ENCODE measurements at places on chromosomes 7 and 10.

DNA sequence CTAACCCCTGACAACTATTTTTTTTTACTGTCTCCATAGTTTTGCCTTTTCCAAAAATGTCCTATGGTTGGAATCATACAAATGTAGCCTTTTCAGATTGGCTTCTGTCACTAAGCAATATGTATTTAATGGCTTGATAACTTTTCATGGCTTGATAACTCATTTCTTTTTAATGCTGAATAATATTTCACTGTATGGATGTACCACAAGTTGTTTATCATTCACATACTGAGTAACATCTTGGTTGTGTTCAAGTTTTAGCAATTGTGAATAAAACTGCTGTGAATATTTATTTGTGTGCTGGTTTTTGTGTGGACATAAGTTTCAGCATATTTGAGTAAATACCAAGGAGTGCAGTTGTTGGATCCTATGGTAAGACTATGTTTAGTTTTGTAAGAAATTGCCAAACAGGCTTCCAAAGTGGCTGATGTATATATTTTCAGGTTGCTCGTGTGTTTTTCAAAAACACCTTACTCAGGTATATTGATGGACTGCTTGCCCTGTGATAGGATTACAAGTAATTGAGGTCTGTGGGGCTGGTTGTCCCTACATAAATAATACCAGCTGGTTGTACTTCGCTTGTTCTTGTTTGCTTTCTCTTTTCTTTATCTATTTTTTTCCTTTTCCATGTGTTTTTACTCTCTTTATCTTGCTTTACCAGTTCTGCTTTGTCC, 23.0 kb downstream of the NRF1 start:
- DNase-seq = no peak

DNA sequence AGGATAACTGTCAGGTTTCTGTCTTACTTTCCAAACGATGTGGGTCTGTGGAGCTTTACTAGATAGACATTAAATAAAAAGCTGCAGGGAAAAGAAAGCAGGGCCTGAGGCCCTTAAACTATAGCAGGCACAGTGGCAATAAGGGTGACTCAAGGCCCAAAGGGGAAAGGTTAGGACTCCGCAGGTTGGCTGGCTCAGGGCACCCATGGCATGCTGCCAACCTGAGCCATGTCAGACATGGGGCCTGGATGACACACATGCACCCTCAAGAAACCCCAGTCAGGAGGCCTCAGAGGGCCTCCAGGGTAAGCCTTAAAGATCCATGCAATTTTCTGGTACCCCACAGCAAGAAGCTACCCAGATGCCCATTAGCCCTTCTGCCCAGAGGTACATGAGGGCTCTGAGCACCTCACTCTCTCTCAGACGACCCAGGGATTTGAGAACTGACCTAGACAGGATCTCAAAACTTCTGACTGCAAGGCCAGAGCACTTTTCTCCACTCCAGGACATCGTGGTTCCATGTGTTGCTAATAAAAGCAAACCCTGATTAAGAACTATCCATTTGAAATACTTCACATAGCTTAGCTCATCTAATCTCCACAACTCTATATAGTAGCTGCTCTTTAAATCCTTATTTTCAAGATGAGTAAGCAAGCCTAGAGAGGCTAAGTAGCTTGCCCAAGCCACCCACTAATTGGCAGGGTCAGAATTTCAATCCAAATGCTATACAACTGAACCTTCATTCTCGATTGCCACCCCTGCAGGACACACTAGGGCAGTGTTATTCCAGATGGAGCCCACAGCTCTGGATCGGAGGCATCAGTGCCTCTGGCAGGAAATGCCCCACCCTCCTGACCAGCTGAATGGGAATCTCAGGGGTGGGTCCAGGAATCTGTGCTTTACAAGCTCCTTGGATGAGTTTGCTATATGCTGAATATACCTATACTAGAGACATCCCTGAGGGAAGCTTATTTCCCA, 132.5 kb upstream of the EFCAB10 start:
- no peak for DNase-seq

GRCh38 chr7:147982307-147982706, 608.3 kb upstream of the C7orf33 start:
- DNase-seq = no peak

DNA sequence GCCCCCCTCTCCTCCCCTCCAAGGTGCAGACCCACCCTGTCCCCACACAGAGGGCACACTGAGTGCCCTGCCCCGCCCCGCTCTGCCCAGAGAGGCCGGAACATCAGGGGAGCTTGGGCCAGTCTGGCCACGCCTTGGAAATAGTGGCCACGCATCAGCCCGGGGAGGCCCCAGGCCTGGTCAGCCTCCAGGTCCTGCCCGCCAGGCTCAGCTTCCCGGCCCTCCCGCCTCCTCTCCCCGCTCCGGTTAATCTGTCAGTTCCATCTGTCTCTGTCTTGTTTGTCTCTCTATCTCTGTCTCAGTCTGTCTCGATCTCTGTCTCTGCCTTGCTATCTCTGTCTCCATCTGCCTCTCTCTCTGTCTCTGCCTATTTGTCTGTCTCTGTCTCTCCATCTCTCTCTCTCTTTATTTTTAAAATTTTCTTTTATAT, 28.9 kb upstream of the TNRC18 start:
- DNase-seq = no peak

GRCh38 chr10:18226336-18226735, 86.1 kb downstream of the CACNB2 start:
- no peak for DNase-seq

GRCh38 chr10:35386594-35387174, 50.4 kb downstream of the CCNY start:
- no peak for DNase-seq

GRCh38 chr10:124448696-124449169, 1.1 kb downstream of the NKX1-2 start:
- DNase-seq = no peak

DNA sequence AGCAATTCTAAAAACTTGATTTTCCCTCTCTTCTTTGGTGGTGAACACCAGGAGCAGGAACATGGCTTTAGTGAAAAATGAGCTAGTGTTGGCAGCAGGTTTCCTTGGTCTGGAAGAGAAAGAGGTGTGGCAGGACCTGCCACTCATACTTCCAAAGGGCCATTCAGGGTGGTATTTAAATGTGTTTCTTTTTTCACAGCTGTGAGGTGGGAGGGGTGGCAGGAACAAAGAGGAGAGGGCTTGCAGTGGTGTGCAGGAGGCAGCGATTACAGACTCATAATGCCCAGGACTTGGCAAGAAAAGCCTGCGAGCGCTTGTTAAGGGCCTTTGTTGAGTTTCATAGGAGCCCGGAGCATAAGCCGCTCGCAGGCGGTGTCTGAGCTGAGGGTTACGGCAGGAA, 36.8 kb downstream of the WIPF3 start:
- DNase-seq = no peak

GRCh38 chr10:120945801-120946302, 94.7 kb downstream of the WDR11 start:
- no peak for DNase-seq

DNA sequence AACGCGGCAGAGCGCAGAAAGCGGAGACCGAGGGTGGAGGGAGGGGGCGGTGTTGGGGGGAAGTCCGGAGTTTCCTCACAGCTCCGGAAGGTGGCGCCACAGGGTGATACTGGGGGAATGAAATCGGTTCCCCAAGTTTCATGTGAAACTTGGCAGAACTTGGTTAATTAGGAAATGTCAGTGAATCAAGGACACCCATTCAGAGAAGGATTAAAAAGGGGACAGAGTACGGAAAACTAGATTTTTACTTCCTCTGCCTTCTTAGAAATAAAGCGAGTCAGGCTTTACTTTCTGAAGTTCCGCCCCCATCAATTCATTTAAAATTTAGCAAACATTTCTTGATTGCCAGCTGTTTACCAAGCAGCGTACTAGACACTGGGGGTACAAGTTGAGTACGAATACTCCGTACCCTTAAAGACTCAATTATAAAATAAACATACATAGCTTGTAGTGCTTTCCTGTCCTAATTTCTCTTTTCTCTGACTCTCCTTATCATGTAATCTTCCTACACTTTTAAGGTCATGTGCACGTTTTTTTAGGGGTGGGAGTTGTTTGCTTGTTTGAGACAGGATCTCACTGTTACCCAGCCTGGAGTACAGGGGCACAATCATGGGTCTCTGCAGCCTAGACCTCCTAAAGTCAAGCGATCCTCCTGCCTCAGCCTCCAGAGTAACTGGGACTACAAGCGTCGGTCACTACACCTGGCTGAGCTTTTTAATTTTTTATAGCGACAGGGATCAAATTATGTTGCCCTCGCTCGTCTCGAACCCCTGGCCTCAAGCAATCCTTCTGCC, 644 bp upstream of the ABI1 start:
- DNase-seq = no peak
